MM.1S (cell line): ENCODE measurements at places on chromosomes 7 and 10.

GRCh38 chr7:47213276-47213675, 368.6 kb downstream of the TNS3 start:
- DNase-seq: no peak

DNA sequence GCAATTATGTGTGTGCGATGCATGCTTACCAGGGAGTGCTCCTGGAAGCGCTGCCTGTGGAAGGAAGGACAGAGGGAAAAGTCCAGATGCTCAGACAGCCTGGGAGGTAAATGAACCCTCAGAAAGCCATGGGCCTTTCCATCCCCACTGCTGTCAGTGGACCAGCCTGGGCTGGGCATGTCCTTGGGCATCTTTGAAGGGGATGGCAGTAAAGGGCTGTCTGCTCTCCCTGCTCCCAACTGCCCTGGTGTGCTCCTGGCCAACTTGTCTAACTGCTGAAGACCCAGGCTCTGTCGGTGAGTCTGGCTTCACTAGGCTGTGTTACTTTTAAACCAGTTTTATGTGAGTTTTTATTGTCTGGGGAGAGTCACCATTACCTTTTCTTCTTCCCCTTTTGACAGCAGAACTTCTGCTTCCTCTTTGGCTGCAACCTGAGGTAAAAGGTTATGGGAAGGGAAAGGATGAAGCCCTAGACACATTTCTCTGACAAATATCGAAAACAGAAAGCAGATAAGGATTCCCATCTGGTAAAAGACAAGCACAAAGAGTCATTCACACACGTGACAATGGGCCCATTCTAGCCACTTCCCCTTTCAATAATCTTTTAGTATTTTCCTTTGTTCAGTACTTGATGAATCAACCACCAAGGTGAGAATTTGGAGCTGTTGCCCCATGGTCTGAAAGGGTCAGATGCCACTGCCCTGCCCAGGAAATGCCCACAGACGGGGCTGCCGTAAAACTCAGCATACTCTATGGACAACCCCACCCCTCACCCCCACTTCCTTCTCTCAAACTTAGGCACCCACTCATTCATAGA, 27.6 kb upstream of the PIK3AP1 start:
- DNase-seq: peak; percentile 55

DNA sequence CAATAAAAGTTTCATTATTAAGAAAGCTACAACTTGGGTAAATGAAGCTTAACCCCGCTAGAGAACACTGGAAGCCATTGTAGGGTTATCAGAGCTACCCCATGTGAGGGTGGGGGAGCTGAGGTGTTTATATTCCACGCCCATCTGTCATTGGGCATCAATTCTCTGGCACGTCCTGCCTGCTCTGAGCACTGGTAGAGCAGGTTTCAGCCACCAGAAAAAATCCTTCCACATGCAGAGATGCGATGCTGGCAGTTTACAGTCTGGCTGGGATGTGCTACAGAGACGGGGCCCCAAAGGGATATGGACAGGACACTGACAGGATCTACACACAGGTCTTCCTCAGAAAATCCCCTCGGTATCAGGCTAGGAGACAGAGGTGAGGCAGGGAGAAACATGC, 15.9 kb upstream of the RAPGEF5 start:
- no peak for DNase-seq

- DNase-seq: no peak
Measured at GRCh38 chr10:45424668-45425404, 50.8 kb downstream of the ALOX5 start.

DNA sequence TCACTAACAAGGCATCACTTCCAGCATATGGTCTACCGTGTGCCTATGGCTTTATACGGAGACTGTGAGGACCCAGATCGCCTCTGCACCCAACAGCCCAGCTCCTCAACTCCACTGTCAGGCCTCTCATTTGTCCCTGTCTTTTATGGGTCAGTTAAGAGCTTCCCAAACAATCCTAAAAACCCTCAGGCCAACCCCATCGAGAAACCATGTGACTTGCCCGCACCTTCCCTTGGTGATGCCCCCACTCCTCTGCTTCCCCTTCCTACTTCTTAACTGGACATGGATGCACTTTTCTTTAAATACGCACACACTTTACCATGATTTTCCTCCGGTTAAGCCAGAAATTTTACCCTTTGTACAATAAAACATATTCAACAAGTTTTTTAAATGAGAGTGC, 46.8 kb downstream of the BAIAP2L1 start:
- DNase-seq: no peak

DNA sequence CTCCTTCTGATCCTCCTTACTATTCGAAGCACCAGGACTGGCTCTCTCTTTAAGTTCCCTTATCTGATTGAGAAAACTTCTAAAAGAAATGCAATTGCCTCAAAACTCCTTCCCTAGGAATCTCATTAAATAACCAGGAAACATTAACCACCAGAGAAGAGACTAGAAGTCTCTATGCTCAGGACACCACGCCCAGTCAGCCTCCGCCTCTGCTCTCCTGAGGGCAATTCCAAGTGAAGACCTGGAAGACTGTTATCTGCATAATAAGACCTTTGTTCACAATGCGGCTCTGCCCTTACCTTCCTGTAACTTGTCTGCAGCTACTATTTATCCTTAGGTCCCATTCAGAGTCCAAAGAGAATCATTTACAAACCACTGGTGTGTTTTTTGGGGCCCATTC, 78.8 kb downstream of the ELMO1 start:
- DNase-seq: no peak

DNA sequence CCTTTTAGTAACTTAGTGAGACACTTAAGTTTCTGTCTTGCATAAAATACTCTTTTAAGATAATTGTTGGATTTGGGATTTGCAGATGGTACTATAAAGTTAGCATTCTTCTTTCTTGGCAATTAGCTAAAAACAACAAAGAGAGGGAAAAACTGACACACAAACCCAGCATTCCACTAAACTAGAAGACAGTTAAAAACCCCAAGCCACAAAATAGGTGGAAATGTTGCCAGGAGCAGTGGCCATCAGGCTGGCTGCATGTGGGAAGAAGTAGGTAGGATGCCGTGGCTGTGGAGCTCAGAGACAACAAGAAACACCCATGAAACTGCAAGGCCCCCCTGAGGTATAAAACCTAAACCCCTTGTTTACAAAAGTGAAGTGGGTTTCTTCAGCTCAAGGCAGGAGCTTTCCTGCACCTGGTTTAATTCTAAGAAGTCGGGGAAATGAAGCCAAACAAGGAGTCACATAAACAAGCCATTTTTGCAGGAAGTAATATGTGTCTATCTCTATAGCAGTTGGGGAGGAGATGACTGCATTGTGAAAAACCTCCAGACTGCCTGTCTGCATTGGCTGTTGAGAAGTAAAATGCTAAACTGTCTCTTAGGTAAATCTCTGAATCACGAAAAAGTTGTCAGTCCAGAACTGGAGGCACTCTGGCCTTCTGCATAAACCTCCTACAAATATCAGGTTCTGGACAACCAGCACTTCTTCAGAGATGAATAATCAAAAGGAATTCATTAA, 9.5 kb downstream of the RAB18 start:
- no peak for DNase-seq

- DNase-seq: no peak
Measured at GRCh38 chr10:97065128-97065527, 120.6 kb downstream of the SLIT1 start.

GRCh38 chr7:106936236-106936635, 71.2 kb downstream of the PIK3CG start:
- DNase-seq: no peak

GRCh38 chr10:51121861-51122260, 47.6 kb downstream of the PRKG1 start:
- no peak for DNase-seq

DNA sequence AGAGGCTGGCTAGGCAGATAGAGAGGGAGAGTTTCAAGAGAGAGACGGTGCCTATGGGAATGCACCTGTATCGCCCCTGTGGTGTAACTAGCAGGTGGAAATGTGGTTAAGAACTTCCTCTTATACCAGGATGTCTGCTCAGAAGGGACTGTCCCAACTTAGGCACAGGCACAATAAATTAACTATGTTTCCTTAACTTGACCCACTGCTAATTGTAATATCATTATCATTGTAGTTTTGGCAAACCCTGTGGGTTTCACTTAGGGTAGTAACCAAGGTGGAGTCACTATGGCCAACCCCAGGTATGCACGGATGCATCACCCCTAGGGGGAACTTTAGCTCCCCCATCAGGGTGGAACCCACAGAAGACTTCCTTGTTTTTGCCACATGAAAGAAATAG, 455.7 kb downstream of the DGKB start:
- peak; percentile 90 for DNase-seq

GRCh38 chr7:74218343-74218698, 8.5 kb downstream of the LAT2 start:
- no peak for DNase-seq

- DNase-seq: peak; percentile 69
Measured at GRCh38 chr7:124155432-124156022, 122.7 kb upstream of the TMEM229A start.

DNA sequence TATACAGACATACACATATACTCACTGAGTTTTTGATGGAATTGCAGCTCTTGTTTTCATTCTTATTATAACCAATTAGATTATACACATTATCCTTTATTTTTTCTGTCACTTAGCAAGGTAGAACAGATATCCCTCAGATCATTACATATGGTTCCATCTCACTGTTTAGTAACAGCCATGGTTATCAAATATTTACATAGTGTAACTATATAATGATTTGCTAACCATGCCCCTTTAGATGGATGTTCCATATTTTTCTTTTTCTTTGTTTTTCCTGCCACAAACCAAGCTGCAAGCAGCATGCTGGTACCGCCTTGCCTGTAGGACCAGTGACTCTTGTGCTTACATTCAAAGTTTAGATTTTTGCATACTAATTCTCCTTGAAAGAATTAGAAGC, 163.4 kb upstream of the NFE2L3 start:
- DNase-seq: no peak

DNA sequence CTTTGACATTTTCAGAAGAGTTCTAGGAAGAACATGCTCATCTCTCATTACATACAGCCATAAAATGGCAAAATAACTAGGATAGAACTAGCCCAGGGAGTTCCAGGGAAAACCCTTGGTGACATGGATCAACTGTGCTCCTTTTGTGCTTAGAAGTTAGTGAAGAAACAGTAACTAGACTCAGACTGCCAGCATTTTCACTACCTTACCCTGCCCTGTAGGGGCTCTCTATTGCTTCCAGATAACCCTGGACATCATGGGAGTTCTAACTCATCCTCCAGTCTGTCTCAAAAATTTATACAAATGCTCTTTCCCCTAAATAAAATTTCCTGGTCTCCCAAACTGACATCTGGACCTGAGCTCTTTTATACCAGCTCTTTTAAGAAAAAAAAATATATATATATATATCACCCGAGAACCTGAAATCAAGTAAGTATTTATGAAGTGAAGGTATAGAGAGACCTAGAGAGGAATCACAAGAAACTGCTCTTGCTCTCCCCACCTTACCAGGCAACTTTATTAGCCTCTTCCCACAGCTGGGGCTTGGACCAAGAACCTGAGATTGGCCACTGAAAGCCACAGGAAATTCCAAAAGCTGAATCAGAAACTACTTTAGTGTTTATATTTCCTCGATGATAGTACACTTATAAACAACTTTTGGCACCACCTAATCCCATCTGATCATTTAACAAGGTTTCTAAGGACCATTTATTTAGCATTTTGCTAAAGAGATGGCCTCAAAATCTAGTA, 101.4 kb downstream of the RELN start:
- DNase-seq: no peak

- DNase-seq: no peak
Measured at GRCh38 chr7:142476077-142476476, 218.2 kb upstream of the PRSS58 start.

DNA sequence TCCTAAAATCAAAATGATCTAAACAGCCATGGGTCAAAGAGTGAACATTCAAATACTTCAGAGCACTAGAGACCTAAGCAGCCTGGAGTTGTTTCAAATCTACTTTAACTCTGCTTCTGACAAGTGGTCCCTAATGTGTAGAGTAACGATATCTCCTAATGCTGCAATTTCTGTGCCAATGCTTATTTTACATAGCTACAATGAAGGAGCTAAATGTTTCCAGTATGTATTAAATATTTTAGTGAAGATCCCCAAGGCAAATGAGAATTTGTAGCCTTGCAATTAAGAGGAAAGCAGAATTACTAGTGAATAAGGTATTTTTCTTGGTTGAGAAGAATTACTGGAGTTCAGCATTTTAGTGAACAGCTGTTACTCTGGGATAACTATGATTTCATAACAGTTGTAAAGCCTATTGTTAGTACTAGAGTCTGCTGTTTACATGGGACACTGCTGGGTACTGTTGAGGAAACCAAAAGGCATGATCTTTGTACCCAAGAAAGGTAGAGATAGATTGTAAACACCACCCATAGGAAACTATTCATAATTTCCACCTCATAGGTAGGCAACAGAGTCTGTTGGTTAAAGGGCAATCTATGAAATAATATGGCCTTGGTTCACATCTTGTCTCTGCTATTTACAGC, 271.9 kb downstream of the PLXDC2 start:
- DNase-seq: no peak
